ENCODE measurements at places on chromosomes 3 and 15.

GRCh38 chr15:57914350-57915055, 151.0 kb downstream of the ALDH1A2 start:
- DNase-seq: no peak

- no peak for DNase-seq
Observed at GRCh38 chr3:28081533-28081947, 159.9 kb upstream of the CMC1 start.

GRCh38 chr15:35448294-35448693, 97.7 kb downstream of the DPH6 start:
- DNase-seq: no peak

GRCh38 chr3:113747283-113748046, 630 bp downstream of the ATP6V1A start:
- DNase-seq: peak; percentile 31

- DNase-seq: no peak
Observed at GRCh38 chr3:71453822-71454511, 129.6 kb downstream of the FOXP1 start.

Data from iPS-NIHi11 (cell line).